Activated B cell treated with CpG ODN at 0.5 μM for 24 hours (primary cell): ENCODE measurements at places on chromosomes 2 and 18.
A peak's percentile ranks its signal among the peaks of the same experiment; 100 is the strongest.

DNA sequence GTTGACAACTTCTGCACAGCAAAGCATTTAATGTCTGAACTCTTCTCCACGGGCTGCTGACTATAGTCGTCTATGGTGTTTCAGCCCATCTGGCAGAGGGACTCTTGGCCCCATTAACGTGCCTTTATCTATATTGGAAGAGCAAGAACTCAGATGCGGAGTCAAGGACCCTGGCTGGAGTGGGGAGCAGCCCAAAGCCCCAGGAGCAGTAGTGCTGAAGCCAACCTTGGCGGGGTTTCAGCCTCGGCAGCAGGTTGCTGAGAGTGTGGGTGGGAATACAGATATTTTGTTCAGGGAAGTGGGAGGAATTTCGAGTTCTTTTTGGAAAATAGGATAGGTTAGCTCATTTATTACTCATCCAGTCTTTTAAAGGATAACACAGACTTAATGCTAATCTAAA is 34.2 kb downstream of the TMEM17 start:
- DNase-seq: no peak

GRCh38 chr2:64941801-64942200 is 47.4 kb upstream of the SLC1A4 start:
- no peak for DNase-seq

DNA sequence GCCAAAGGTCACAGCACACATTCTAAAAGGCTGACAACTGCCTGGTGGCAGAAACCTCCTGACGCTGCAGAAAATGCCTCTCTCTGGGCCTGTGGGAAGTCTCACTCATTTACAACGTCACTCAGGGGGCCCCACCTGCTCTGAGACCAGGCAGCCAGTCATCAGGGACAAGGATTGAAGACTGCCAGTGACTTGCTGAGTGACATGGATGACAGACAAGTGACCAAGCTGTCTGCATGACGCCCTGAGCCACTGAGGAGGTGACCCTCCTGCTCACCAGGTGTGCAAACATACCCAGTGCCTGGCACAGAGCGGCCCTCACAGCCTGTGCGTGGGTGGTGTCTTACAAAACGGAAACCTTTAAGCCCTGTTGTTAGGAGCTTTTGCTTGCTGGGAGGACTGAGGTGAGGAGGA is 392.4 kb downstream of the TNS1 start:
- no peak for DNase-seq

GRCh38 chr2:105438104-105438929 is 39.5 kb upstream of the FHL2 start:
- no peak for DNase-seq

DNA sequence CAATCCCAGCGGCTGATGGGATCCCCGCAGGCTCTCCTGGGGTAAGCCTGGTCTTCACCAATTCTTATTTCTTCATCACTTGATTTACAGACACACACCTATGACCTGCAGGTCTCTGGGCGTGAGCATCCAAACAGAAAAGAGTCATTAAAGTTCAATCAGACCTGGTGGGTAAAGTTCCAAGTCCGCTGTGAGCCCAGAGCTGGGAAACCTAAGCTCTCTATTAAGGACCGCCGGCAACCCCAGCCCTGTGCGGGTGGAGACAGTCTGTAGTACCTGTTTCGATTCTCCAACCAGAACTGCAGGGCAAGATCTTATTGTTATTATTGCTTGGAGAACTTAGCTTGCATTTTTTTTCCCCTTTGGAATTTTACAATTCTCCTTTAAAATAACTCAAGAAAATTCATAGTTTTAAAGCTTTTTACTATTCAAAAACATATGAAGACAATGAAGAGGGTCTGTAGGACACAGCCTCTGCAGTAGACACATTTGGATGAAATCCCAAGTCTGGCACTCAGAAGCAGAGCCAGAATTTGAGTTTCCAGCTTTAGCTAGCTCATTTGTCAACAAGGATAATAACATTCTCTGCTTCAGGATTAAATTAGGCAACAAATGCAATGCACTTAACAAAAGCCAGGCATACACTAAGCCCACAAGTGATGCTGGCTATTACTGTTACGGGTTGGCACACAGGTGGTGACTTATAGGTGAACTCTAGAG is 376.4 kb downstream of the INSIG2 start:
- no peak for DNase-seq

GRCh38 chr2:88127888-88128653 is at the start of gene FABP1:
FABP1 (minus strand) TSS chr2:88128062; CDS start chr2:88128017, 45 bp downstream.
- DNase-seq: no peak

DNA sequence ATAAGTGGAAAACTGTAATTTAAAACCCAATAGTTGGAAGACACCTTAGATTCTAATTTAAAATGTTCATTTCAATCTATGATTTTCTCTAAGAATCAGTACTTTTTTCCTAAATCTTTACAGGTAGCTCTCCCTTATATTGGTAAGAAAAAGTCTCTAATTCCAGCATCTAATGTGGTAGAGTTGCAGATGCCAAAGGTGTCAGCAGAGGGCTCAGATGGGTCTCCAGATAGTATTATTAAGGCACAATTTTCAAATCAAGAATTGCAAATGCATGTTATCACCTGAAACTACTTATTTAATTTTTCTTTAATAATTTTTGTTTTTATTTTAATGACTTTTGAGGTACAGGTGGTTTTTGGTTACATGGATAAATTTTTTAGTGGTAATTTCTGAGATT is 25.5 kb upstream of the ITGA4 start:
- no peak for DNase-seq

- DNase-seq: no peak
These were observed 211.0 kb upstream of the ZC3H15 start for GRCh38 chr2:186274936-186275575.

GRCh38 chr18:4181882-4182568 is 273.1 kb downstream of the DLGAP1 start:
- no peak for DNase-seq

GRCh38 chr2:217632043-217632442 is 370.8 kb downstream of the TNS1 start:
- no peak for DNase-seq

DNA sequence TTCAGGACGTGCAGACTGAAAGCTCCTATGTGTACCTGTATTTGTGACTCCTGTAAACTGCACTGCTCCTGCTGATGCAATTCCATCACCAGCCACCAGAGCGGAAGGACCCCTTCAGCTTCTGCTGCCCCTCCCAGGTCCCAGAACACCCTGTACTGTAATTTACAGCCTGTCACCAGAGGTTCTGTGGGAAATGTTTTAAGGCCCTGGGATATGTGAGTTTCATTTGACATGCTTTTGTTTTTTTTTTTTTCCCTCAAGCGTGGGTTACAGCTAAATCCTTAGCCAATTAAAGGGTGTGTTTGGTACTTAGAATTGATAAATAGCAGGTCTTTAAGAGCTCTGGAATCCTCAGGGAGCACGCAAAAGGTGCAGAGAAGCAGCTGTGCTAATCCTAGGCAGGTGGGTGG is 79.4 kb downstream of the KCTD1 start:
- no peak for DNase-seq

GRCh38 chr18:23268641-23269040 is 133.4 kb downstream of the CABLES1 start:
- no peak for DNase-seq

DNA sequence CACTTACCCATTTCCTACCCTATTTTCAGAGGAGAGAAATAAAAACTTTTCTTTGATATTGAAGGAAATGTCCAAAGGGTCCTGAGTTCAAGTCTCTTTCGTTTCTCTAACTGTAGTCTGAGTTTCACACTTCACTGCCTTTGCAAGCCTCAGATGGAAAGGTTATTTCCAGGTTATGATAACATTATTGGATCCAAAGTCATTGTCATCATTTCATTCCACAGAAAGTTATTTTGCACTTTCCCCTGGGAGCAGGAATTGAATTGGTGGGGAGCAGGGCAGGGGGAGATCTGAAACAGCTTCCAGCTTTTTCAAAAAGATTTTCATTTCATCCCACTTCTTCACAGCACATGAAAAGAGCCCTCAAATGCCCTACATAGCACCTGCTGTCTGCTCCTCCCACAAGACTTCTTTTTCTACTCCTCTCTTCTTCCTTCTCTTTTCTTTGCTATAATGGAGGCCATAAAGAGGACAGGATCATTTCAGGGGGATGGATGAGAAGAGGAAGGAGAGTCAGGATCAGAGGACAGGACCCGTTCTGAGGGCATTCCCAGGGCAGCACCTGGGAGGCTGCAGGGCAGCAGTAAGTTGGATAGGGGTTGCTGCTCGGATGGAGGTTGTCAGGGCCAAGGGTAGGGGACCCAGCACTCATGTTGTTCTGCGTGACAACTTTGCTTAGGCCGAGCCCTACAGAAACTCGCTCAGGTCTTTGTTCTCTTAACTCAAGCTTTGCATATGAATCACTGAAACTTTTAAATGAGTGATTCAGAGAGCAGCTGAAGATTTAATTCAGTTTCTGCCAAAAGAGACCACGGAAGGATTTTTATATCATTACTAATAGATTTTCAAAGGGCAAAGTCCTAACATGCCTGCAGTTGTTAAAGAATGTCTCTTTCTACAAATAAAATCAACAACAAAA is 11.4 kb upstream of the GALNT5 start:
- DNase-seq: no peak

- DNase-seq: no peak
These were observed 9.8 kb downstream of the ACP1 start for GRCh38 chr2:274503-274902.

DNA sequence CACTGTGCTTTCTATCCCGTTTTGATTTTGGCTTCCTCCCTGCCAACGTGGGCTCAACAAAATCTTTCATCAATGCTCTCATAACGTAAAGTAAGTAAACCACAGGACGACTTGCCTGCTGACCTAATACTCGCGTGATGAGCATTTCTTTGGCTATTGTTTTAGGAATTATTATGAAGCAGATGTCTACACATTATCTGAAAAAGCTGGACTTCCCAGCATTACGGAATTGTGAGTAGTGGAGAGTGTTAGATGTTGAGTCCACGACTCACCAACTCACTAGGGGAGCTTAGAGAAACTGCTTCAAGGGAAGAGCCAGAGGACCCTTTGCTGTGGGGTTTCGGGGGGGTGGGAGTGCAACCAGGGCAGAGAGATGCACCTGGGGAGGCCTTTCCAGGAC is 21.9 kb downstream of the HJURP start:
- DNase-seq: no peak

GRCh38 chr2:239566995-239567568 is 166.3 kb upstream of the HDAC4 start:
- peak; percentile 8 for DNase-seq

- no peak for DNase-seq
These were observed 235.7 kb downstream of the CDCA7 start for GRCh38 chr2:173590276-173590861.

DNA sequence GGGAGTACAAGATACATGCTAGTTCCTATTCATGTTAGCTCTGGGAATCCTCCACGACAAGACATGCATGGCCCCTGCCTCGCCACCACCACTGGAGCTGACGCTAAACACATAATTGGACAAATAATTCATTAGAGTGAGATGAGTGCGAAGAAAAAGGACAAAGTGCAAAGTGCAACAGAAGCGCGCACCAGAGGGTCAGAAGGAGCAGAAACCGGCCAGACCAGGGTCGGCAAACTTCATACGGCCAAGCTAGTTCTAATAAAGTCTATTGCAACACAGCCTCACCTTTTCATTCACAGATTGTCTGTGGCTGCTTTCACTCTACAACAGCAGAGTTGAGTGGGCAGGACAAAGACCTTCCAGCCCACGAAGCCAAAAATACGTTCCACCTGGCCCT is 266.1 kb upstream of the KLHL29 start:
- DNase-seq: no peak

GRCh38 chr2:120287183-120288015 is 34.7 kb downstream of the RALB start:
- no peak for DNase-seq

DNA sequence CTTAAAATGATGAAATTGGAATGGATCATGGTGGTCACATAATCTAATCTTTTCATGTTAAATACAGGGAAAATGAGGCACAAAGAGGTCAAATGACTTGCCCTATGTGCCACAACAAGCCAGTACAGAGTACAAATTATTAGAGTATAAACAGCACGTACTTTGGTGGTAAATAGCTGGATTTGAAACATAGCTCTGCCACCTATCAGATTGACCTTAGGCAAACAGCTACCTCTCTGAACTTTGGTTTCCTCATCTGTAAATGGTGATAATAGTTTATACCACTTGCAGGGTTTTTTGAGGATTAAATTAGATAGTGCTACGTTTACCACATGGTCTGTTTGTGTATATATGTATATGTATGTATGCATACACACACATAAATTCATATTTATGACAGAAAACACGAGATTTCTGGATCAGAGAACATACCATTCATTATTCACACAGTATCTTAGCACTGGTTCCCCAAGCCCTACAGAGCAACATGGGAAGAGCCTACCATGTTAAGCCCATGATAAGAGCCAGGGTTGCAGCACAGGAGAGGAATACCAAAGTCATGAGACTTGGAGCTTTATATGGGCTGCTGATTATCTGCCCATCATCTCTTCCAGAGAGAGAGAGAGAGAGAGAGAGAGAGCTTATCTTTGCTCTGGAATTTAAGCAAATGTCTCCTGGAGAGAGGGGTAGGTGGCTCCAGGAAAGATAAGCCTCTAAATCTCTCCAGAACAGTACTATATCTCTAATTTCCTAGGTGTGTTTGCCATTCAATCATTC is 73.5 kb downstream of the MDH1 start:
- no peak for DNase-seq

GRCh38 chr2:127954857-127955256 is 69.1 kb upstream of the AMMECR1L start:
- no peak for DNase-seq

DNA sequence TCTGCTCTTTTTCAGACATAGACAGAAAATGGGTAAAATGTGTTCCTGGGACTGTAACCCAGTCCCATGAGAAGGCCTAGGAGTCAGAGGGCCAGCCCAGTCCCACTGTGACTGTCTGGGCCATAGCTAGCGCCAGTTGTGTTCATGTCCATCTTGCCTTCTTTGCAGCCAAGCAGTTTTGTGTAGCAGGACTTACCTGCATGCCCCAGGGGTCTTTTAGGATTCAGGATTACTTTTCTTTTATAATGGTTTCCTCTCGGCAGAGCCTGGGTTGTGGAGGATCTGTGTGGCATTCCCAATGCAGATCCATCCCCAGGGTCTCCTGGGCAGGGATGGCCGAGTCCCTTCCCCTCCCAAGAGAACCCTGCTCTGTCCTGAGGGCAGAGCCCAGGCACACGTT is 90.8 kb downstream of the FHOD3 start:
- DNase-seq: no peak

- DNase-seq: no peak
These were observed 326.2 kb upstream of the SMIM21 start for GRCh38 chr18:75753753-75754152.

DNA sequence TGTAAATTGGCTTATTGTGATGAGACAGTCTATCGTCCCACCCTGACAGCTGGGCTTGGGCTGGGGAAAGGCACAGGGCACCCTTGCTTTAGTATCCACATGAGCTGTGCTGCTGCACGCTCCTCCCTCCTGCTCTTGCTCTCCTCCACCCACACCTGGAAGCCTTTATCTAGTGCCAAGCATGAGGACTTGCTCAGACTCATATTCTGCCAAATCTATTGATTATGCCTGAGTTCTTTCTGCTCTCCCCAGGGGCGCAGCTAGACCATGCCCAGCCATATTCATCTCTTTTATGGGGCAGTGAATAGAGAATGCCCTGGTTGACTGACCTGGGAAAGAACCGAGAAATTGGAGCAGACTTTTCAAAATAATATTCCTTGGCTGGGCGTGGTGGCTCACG is 29.0 kb upstream of the DPYSL5 start:
- DNase-seq: no peak
